B cell (primary cell): ENCODE measurements at places on chromosomes 3 and 15. TPM values are rescaled to one million over a fixed set of nuclear protein-coding genes. Genes with fewer than 3 reads are reported as not detected.

Gene CLK3
- 164 and 176 TPM in 2 replicates for total RNA-seq

DNA sequence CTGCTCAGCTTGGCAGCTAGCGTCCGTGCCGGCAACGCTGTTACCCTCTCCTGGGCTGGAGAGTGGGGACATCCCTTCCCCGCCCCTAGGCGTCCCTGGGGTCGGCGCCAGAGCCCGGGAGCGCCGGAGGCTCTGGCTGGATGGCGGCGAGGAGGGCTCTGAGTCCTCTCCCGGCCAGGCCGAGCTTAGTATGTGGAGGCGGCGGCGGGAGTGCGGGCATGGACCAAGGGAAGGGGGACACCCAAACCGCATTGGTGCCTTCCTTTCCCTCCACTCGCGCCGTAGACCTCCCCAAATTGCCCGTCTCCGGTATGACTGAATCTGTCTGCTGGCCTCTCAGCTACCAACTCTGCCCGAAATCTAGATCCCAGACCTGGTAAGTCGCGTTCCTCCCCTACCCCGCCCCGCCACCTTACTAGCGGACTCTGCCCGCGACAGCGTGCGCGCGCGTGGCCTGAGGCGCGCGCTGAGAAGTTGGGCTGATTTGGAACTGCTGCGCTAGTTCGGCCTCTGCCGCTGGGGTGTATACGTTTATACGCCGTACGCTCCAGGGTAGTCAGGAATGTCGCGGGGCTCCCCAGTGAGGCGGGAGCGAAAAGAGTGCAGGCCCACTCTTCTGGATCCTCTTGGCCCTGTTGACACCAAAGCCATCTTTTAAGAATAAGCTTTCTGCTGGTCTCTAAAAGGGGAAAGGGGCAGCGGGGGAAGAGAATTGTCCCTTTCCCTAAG is 12.2 kb downstream of the ZIC1 start:
- no peak overlapping the region for H3K27ac ChIP-seq
- DNase-seq, result no peak
- H3K36me3 ChIP-seq, result no peaks in the 10 kb centered on the region

DNA sequence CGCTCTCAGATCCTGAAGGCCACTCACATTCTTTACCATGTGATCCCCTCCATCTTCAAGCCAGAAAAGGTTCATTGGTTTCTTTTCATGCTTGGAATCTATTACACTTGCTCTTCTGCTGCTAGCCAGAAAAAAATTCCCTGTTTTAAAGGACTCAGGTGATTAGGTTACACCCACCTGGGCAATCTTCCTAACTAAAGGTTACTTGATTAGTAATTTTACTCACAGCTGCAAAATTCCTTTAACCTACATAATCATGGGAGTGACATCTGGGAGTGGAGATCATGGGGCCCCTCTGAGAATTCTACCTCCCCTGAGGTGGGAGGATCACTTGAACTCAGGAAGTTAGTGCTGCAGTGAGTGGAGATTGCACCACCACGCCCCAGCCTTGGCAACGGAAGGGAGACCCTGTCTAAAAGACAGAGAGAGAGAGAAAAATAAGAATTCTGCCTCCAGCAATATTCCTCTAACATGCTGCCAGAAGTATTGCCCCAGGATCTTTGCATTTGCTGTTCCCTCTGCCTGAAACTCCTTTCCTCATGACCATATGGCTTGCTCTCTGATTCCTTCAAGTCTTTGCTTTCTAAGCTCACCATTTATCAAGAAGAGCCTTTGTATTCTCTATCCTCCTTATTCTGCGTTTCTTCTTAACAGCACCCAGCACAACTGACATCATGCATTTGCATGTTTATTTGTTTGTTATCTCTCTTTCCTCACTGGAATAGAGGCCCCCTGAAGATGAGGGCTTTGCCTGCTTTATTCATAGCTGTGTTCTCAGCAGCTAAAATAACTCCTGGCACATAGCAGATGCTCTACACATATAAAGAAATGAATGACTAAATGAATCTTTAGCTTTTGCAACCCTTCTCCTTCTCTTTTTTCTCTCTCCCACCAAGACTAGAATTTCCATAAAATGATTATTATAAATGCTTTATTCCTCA is 68.2 kb downstream of the EDEM1 start:
- no peaks in the 10 kb centered on the region for H3K36me3 ChIP-seq
- H3K27ac ChIP-seq, result no peak overlapping the region
- no peak overlapping the region for H3K4me3 ChIP-seq
- no peaks in the 10 kb centered on the region for H3K27me3 ChIP-seq

GRCh38 chr3:54649551-54649950 is 278.3 kb downstream of the LRTM1 start:
- no peak overlapping the region for H3K4me3 ChIP-seq
- no peak overlapping the region for H3K27ac ChIP-seq
- no peaks in the 10 kb centered on the region for H3K4me1 ChIP-seq
- no peaks in the 10 kb centered on the region for H3K36me3 ChIP-seq
- no peak for DNase-seq
